Stimulated activated CD8-positive, alpha-beta memory T cell treated with anti-CD3 and anti-CD28 coated beads, Interleukin-4, amount 100 ng/mL, for 1 hour (primary cell): ENCODE measurements at places on chromosomes 13 and 19.

DNA sequence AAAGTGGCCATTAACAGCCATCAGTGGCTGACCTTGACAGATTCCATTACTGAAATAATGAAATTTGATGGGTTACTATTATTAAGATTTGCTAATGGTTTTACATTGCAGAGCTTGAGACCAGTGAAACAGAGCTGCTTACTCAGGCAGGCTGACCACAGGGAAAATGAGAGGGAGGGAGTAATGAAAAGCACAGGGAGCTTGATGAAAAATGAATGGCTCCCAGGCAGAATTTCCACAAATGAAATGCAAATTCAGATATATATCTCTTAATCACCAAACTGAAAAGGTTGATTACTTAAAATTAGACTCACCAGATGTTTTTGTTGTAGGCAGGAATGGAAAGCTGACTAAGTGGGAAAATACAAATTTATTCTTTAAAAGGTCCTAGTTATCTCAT, 36.1 kb downstream of the HTR2A start:
- no peak for DNase-seq

- DNase-seq = no peak
Measured at GRCh38 chr13:99258946-99259345, 767 bp upstream of the GPR18 start.

DNA sequence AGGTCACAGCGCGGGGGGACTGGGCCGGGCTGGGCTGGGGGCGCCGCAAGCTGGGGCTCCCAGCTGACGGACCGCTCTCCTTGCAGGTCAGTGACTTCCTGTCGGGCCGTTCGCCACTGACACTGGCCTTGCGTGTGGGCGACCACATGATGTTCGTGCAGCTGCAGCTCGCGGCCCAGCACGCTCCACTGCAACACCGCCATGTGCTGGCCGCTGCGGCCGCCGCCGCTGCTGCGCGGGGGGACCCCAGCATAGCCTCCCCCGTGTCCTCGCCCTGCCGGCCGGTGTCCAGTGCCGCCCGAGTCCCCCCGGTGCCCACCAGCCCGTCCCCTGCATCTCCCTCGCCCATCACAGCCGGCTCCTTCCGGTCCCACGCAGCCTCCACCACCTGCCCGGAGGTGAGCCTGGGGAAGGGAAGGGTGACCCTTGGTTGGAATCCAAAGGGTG, 5.7 kb downstream of the MIDN start:
- DNase-seq = no peak

GRCh38 chr19:16764280-16764679, 44.6 kb downstream of the NWD1 start:
- DNase-seq = no peak

GRCh38 chr13:62997696-62998095, 1582.0 kb upstream of the PCDH20 start:
- no peak for DNase-seq

DNA sequence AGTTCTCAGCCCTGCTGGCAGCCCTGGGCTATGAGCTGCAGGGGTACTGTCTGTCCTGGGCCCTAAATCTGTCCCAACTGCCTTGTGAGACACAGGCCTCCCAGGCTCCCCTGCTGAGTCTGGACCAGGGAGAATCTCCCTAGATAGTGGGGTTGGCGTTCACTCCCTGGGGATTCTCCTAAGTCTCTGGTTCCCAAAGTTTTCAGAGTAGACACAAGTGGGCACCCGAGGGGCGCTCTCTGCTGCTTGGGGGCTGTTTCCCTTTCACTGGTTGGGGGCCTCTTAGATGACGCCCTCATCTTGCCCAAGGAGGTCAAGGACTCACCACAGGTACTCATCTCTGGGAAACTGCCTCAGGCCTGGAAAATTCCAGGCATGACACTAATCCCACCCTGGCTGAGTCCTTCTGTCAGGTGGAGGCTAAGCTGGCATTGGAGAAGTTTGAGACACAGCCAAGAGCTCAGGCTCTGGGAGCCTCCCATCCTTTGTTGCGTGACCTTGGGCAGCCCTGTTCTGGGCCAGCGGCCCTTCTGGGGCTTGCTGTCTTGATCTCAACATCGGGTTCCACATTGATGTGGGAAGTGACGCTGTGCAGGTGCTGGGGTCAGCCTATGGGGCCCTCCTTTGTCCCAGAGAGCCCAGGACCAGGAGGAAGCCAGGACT, 3.9 kb downstream of the RPL18A start:
- DNase-seq = no peak

- no peak for DNase-seq
Measured at GRCh38 chr13:19955873-19956559, 2.5 kb upstream of the ZMYM2 start.

- no peak for DNase-seq
Measured at GRCh38 chr13:41470196-41470595, 12.8 kb downstream of the RGCC start.

- DNase-seq = no peak
Measured at GRCh38 chr13:31067416-31068118, 94.1 kb downstream of the HSPH1 start.

DNA sequence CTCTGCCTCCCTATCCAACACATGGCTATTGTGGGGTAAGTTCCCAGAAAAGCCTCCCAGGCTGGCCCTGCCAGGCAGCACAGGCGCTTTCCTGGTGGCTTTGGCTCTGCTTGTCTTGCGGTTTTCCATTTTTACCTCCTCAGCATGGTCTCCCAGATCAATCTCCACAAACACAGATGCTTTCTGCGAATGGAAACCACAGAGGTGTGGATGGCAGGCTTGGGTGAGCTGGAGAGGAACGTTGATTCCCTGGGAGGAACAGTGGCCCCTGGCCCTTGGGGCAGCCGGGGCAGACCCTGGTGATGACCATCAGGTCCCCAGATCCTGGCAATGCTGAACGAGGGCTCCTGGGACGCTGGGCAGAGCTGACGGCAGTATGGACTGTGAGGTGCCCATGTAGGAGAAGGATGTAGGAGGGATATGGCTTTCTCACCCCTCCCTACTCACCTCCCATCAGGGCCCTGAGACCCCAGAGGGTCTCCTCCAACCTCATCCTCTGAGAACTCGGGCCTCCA, 6.6 kb downstream of the C13orf46 start:
- no peak for DNase-seq
